ENCODE measurements at places on chromosomes 3 and 15.
A peak's percentile ranks its signal among the peaks of the same experiment; 100 is the strongest.

DNA sequence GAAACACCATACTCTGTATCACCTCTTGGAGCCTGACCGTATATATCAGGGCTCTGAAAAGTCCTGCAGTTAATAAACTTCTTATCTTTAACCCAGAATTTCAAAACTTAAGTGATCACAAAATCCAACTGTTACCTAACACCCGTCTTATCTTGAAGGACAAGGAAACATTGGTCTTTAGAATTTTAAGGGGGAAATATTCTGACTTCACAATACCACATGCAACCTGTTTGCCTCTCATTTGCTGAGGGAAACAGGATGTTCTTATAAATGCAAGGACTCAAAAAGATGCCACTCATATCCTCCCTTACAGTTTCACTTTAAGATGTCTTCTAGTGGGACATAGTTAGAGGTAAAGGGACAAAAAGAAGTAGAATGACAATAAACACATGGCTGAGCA is 67.9 kb downstream of the CRTC3 start:
- no peak for DNase-seq

DNA sequence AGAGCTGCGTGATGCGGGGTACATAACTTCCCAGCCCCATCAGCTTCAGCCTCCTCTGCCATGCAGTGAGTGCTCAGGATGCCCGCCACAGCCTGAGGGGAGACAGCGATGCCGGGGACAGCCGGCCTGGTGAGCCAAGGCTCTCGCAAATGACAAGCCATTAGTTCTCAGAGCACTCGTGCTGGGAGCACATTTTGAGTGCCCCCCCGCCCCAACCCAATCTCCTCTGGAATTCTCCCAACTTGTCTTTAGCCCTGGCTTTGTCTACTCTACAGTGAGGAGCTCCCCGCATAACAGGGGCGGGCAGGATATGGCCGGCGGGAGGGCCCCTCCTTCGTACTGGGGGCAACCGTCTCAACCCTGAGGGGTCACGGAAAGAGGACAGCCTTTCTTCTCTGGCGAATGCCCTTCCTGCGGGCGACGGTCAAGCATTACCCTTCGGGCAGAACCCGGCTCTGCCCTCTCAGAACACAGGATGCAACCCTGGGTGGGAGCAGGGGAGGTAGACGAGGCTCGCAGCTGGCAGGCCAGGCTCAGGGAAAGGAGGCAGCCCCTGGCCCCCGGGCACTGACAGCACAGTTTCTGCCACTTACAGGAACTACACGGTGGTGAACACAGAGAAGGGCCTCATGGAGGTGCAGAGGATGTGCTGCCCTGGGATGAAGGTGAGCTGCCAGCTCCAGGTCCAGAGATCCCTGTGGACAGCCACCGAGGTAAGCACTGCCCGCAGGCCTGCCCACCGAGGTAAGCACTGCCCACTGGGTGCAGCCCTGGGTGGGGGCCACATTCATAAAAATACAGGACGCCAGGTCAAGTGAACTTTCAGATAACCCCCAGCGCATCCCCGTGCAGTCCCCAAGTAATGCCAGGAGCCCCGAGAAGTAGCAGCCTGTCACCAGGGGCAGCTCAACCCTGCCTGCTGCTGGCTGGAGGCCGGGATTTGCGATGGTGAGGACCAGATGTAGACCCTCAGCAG is 141.7 kb downstream of the LRRK1 start:
- DNase-seq, result no peak

- DNase-seq, result no peak
Observed at GRCh38 chr3:126269354-126269753, 87.9 kb downstream of the KLF15 start.

- no peak for DNase-seq
Observed at GRCh38 chr3:18062657-18063025, 320.2 kb upstream of the TBC1D5 start.

GRCh38 chr15:69032031-69032430 is 17.5 kb downstream of the NOX5 start:
- peak; percentile 32 for DNase-seq

- no peak for DNase-seq
Observed at GRCh38 chr3:188590557-188590956, 436.6 kb downstream of the LPP start.

DNA sequence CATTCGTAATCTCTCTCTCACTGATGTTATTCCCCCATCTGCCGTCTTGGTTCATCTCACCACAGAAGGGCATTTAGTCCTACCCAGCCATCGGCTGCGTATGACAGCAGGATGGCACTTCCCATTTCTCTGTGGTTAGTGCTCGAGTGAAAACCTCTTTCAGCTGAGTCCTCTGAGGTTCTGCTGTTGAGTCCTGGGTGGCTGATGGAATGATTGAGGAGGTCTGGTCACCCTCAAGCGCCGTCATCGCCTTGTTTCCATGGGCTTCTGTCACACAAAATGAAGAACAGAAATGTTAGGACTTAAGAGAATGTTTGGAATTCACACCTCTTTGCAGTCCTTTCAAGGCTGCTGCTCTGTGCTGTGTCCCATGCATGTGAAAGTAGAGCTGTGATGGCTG is 9.4 kb upstream of the SACM1L start:
- no peak for DNase-seq

DNA sequence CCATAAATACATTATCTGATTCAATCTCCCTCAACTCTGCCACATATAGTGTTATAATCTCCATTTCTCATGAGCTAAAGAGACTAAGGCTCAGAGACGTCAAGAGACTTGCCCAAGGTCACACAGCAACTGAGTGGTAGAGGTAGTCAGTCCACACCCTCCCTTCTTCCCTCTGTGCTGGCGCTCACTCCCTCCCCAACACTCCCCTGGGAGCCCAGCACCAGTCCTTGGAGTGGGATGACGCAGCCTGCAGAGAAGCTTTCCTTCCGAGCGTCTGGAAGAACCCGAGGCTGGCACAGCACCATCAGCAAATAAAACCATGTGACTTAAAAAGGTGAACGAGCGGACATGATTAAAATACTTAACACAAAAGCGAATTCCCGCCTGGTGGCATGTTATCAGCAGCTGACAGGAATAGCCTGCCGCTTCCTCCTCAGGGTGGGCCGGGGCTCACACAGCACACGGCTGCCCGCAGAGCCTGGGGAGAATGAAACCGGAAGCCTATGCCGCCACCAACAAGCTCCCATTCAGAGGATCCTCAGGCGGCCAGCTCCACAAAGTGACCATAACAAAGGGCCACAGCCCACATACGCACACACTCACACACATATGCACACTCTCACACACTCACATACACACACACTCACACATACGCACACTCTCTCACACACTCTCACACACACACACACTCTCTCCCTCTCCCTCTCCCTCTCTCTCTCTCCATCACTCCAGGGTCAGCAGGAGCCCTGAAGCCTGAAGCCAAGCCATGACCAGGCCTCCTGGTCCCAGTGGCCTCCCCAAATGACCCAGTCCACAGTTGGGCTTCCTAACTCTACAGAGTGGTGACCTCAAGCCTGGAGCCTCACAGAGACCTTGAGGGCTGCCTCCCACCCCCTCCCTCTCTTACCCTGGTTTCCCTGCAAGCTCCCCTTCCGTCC is 120.5 kb downstream of the XXYLT1 start:
- DNase-seq, result peak; percentile 78

DNA sequence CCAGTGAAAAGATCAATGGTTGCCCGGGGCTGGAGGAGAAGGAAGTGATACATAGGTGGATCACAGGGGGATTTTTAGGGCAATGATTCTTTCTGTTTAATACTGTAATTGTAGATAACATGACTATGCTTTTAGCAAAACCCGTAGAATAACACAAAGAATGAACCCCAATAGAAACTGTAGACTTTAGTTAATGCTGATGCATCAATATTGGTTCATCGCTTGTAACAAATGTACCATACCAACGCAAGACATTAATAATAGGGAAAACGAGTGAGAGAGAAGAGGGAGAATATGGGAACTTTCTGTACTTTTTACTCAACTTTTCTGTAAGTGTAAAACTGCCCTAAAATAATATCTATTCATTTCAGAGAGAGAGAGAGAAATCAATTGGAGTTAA is 383.3 kb upstream of the ATP11B start:
- DNase-seq, result peak; percentile 25

DNA sequence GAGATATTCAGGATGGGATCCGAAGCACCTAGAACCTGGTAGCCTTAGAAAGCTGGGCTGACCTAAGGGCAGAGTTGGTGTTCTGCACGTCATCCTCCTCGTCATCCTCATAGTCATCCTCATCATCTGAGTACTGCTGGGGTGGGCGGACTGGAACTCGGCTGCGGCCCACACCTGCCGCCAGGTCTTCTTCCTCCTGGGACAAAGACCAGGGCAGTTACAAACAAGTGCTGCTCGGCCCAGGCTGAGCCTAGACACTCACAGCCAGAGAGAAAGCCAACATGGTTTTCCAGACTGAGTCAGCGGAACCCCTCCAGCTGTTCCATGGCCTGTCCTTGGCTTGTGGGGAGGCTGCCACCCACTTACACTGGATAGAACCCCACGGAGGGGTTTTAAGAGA is 40.5 kb downstream of the SEMA3G start:
- DNase-seq, result no peak

DNA sequence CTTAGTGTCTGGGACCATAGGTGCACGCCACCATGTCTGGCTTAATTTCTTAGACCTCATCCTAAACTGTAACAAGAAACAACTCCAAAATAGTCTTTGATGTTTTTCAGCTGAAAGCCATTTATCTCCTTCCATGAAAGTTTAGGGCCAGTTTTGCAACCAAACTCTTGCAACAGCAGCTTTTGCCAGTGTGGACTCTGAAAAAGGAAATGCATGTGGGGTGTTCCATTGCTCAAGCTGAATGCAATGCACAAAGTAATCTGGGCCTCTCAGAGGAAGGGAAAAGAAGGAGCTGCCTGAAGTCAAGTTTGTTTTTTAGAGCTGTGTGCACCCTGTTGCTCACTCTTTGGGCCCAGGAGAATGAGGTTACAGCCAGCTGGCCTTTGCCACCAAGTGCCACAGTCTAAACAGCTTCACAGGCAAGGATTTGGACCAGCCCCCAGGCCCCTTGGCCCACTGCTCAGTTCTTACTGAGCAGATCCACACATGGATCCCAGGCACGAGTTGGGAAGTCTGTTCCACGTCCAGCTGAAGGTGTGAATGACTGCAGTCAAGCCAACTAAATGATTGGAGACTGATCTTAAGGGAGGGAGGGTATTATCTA is 212.3 kb upstream of the LRRFIP2 start:
- DNase-seq, result no peak

- DNase-seq, result no peak
Observed at GRCh38 chr15:43237842-43238470, 17.1 kb upstream of the EPB42 start.

GRCh38 chr3:69122403-69122802 is at the start of gene LMOD3:
Gene LMOD3, minus strand, starts transcription at chr3:69122595. Its CDS starts 209 bp downstream, at chr3:69122386.
- DNase-seq, result no peak

GRCh38 chr15:99425657-99426301 is 140.0 kb upstream of the MEF2A start:
- no peak for DNase-seq

GRCh38 chr3:60810881-60811280 is 440.4 kb downstream of the FHIT start:
- DNase-seq, result no peak

DNA sequence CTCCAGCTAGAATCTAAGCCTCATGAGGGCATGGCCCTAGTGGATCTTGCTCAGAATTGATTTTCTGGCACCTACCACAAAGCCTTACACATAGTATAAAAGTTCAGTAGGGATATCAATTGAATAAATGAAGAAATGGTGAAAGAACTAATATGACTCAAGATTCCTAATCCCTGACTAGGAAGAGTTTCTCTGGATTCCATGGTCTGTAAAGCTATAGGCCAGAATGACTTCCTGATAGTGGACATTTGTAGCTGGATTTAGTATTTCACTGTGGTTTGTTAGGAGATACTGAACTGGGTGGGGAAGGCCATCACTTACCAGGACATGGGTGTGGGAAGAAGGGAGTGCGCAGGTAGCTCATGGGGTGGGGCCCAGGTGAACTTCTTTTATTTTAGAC is 168.9 kb downstream of the RAP2B start:
- DNase-seq, result no peak

GRCh38 chr3:29868543-29869101 is 587.8 kb downstream of the RBMS3 start:
- no peak for DNase-seq

- peak; percentile 61 for DNase-seq
Observed at GRCh38 chr3:152508705-152509104, 240.0 kb downstream of the MBNL1 start.

DNA sequence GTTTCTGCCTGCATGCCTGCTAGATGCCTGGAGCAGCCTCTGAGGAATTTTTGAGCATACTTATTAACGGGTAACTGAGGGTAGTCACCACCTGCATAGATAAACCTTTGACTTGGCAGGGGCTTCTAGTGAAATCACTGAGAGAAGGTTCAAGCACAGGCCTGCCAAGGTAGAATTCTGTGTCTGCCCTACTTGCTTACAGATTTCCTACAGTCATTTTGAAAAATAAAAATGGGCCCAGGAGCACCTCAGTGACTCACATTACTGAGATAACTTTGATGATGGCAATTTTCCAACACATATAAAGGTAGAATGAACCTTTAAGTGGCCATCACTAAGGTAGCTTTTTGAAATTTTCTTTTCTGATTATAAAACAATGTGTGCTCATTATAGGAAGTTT is 10.8 kb downstream of the CRTAP start:
- DNase-seq, result no peak

DNA sequence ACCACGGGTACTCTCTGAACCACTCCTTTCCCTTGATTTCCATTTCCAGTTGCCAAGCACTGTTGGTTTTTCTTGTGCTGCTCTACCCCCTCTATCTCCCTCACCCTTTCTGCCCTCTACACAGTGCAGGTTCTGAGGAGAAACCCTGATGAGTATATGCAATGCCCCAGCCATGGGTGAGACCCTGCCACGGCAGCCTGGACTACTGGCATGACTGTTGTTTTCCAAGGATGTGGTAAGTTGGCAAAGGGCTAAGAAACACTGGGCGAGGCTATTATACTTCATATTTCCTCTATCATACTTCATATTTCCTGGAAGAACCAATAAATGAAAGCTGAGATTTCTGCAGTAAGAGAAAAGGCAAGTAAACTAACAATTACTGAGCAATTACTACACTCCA is 27.9 kb downstream of the CHAC1 start:
- no peak for DNase-seq

GRCh38 chr15:75073197-75073596 is 49.8 kb downstream of the PPCDC start:
- DNase-seq, result no peak

DNA sequence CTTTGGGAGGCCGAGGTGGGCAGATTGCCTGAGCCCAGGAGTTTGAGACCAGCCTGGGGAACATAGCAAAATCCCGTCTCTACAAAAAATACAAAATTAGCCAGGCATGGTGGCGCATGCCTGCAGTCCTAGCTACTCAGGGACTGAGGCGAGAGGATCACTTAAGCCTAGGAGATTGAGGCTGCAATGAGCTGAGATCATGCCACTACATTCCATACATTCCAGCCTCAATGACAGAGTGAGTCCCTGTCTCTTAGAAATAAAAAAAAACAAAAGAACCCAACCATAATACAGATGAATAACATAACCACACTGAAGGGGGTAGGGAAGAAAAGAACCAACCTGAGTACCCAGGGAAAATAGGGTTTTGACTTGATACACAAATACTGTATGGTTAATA is 19.7 kb upstream of the CGNL1 start:
- peak; percentile 41 for DNase-seq

GRCh38 chr3:128749035-128749434 is 23.1 kb downstream of the RAB7A start:
- no peak for DNase-seq
